Stimulated activated CD8-positive, alpha-beta memory T cell treated with anti-CD3 and anti-CD28 coated beads, Interleukin-7, amount 100 ng/mL, for 24 hours (primary cell): ENCODE measurements at places on chromosomes 6 and 20.

DNA sequence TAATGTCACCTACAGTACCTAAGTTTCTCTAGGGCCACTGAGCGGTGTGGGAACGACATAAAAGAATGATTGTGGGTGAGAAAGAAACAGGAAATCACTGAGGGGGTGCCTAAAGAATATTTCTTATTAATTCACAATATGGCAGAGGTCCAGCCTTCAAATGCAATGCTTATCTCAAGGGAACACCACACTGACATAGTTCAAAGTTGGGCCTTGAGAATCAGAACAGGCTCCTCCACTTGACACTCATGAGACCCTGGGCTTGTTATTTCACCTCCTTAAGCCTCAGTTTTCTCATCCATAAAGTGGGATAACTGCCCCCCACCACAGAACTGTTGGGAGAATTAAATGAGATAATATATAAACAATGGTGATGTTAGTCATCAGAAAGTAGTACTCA is 40.4 kb upstream of the ARHGAP18 start:
- DNase-seq = no peak

DNA sequence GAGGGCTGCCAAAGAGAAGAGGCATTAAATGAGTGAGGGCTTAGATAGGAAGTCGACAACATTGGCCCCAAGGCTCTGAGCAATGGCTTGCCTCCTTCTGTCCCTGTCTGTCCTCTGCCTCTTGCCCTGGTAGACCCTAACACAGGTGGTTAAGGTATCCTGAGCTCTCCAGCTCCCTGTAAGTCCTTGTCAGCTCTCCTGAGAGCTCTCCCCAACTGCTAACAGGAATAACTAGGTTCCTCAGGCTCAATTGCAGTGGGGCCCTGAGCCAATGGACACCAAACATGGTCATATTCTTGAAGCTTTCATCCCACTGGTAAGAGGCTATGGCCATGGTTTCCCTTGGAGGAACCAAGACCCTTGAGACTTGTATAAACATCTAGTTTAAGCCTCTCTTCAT is 5.0 kb upstream of the CPNE1 start:
- DNase-seq = no peak

DNA sequence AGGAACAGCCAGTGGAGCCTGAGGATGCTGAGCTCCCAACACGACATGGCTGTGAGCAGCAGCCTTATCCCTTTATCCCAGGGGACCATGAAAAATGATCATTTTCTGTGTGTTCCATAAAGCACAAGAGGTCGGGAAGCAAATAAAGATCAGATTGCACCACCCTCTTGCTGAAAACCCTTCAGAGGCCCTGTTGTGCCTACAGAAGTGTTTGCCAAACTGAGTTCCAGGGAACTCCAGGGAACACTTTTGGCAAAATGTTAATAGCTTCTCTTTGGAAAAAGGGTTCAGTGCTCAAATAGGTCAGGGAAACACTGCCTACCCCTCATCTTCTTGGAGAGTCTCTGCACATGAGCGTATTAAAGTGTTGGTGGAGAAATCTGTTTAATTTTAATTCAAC is 24.4 kb downstream of the ARMC2 start:
- DNase-seq = no peak

DNA sequence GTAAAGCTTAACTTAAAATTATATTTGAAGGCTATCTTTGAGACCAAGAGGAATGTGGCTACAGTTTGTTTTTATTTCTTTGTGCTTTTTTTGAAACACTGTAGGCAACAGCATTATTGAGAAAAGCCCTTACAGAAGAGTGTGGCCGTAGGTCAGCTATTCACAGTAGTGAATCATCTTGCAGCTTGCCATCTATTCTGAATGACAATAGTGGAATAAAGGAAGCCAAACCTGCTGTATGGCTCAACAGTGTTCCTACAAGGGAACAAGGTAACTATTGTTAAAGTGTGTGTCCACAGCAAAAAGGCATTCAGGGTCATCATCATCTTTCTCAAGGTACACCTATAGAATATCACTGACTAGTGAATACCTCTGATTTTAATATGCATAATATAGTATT is 88.5 kb downstream of the KIZ start:
- no peak for DNase-seq

- DNase-seq = no peak
Measured at GRCh38 chr6:4564801-4565271, 211.4 kb upstream of the CDYL start.

DNA sequence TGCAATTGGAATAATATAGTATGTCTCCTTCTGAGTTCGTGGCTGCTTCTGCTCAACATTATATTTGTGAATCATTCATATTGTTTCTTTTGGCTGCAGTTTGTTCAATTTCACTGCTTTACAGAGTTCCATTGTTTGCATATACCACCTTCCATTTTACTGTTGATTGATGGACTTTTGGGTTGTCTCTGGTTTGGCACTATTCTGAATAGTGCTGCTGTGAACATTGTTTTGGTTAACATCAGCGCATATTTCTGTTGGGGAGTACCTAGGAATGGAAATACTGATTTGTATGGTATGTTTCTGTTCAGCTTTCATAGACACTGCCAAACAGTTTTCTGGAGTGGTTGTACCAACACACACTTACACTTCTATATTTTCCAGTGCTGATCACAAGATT is 46.9 kb downstream of the UST start:
- no peak for DNase-seq

- no peak for DNase-seq
Measured at GRCh38 chr6:5012519-5012918, 8.7 kb upstream of the RPP40 start.

DNA sequence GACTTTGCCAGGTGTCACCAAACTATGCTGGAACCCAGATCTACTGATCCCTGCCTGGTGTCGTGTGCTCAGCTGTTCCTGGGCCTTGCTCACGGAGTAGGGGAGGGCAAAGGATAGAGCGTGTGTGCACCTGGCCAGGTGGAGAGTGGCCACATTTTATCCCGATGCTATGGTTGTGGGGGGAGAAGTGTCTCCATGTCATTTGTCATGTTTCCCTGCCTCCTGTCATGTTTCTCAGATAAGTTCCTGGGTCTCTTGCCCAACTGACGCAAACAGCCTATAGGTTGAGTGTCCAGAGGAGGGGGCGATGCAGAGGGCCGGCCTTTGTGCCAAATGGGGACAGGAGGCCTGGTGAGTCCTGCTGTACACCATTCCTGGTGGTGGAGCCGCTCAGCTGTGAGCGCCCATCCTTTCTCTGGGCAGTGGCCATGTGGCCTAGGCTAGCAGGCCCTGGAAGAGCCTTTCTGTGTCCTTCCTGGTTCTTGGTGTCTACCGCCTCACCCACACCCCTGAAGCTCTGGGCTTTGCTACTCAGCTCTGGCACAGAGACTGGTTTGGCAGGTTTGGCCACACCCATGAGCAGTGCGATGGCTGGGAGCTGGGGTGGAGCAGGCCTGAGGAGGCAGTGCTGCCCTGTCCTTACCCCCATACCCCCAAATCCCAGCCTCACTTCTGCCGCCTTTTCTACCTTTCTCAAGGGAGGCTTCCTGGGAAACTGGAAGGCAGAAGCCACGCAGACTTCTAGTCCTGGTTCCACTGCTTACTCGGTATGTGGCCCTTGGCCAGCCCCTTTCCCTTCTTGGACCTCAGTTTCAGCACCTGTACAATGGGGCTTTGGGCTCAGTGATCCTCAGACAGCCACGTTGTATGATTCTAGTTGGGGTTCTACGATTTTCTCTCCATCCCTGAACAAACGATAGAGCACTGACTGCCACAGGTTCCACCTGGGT is 32.3 kb upstream of the EPB41L1 start:
- no peak for DNase-seq

DNA sequence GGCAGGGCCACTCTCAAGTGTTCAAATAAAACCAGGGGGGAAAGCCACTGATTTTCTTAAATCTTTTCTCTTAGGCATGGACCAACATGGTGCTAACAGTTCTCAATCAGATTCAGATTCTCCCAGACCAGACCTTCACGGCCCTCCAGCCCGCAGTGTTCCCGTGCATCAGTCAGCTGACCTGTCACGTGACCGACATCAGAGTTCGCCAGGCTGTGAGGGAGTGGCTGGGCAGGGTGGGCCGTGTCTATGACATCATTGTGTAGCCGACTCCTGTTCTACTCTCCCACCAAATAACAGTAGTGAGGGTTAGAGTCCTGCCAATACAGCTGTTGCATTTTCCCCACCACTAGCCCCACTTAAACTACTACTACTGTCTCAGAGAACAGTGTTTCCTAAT is 41.5 kb upstream of the SMIM28 start:
- no peak for DNase-seq

DNA sequence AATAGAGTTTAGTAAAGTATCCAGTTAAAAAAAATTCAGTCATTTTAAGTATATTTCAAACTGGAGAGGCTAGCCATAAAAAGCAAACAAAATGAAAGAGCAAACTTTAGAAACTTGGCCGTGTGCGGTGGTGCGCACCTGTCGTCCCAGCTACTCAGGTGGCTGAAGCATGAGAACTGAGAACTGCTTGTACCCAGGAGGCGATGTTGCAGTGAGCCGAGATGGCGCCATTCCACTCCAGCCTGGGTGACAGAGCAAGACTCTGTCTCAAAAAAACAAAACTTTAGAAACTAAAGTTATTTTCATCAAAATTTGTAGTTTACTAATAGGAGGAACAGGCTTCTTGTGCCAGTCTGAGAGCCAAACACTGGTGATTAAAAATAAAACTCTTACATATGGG is 100.2 kb upstream of the POPDC3 start:
- DNase-seq = no peak

- no peak for DNase-seq
Measured at GRCh38 chr6:168956884-168957730, 296.5 kb downstream of the THBS2 start.

DNA sequence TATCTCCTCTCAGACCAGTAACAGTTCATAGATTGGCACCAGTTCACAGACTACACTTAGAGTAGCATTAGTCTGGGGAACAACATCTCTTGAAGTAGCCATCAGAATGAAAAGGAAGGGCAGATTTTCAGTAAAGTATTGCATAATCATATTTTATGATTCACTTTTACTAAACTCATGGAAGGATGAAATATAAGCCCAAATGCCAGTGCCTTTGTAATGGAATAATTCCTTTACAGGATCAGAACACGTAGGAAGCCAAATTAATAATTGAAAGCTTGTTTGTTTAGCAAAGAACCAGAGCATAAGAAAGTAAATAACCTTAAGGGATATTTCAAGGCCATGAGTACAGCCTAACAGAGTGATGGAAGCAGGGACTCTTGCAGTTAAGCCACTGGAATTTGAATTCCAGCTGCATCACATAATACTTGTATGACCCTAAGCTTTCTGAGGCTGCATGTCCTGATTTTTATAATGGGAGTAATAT is 11.4 kb upstream of the LOC128125822 start:
- DNase-seq = no peak

GRCh38 chr6:137867685-137868509 is 838 bp downstream of the TNFAIP3 start:
- no peak for DNase-seq

DNA sequence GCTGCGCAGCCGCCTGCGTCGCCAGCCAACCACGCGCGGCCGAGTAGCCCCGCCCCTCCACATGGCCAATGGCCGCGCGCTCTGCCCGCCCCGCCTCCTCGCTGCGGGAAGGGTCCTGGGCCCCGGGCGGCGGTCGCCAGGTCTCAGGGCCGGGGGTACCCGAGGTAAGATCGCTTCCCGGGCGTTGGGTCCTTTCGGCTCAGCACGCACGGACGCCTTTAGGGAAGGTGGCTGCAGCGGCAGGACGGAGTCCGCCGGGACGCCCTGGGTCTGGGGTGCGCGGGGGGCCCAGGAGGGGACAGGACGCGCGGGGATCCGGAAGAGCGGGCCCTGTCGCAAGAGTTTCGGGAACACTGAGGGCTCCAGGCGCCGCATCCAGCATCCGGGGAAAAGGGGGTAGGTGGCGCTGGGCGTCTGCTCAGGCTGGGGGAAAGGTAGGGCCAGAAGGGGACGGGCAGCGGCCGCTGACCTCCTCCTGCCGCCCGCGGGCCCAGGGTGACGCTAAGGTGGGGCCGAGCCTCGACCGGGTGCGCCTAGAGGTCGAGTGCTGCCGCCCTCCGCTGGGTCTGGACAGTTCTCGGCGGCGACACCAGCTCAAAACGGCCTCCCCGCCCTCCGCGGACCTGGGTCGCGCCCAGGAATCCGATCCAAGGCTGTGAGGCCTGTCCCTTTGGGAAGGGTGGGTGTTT is at the start of gene MAVS:
TSS of gene MAVS (plus strand) at position 95 of the 689 bp plus-strand sequence. CDS start 7,791 bp downstream, outside the sequence.
- peak; percentile 67 for DNase-seq

DNA sequence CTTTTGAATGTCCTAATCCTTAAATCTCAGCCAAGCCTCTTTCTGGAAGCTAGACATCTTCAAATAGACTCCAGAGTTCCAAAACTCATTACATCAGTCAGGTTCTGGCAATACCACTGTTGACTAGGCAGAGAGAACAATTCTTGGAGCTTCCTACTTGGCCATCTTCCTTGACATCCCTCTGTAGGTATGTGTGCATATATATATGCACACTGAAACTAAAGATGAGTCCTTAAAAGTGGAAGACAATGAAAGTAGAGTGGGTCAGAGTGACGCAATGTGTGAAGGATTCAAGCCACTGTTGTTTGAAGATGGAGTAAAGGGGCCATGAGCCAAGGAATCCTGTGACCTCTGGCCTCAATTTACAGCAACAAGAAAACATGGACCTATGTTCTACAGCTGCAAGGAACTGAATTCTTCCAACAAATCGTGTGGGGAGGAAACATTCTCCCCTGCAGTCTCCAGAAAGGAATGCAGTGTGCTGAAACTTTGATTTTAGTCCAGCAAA is 18.7 kb upstream of the DUSP22 start:
- DNase-seq = no peak

DNA sequence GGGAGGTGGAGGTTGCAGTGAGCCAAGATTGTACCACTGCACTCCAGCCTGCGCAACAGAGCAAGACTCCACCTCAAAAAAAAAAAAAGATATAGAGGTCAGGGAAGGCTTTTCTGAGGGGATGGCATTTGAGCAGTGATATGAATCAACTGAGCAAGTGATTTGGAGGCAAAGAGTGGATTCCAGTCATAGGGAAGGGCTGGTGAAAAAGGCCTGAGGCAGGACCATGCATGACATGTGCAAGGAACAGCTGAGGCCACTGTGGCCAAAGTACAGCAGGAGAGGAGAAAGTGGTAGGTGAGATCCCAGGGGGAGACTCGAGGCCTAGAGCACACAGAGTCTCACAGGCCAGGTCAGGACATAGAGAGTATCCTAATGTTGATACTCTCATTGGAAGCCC is 20.1 kb upstream of the PTPRT start:
- no peak for DNase-seq
